ENCODE measurements at places on chromosomes 2 and 18.

DNA sequence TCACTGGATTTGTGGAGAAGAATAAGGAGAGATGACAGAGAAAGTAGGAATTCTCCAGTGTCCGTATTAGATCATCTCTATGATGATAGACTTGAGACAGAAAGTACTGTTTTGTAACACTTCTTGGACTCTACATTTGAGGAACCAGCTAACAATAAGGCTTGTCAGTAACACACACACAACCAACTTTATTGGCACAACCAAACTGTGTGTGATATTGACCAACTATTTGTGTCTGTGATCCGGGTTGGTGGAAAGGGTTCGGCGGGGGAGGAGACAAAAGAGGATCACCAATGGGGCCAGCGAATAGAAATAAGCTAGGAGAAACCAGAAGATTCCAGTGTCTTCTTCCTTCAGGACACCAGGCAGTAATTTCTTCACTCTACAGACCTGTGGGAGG is 79.8 kb downstream of the MARCHF4 start:
- DNase-seq, result no peak

GRCh38 chr2:44897406-44897805 is 44.1 kb upstream of the SIX3 start:
- no peak for DNase-seq

DNA sequence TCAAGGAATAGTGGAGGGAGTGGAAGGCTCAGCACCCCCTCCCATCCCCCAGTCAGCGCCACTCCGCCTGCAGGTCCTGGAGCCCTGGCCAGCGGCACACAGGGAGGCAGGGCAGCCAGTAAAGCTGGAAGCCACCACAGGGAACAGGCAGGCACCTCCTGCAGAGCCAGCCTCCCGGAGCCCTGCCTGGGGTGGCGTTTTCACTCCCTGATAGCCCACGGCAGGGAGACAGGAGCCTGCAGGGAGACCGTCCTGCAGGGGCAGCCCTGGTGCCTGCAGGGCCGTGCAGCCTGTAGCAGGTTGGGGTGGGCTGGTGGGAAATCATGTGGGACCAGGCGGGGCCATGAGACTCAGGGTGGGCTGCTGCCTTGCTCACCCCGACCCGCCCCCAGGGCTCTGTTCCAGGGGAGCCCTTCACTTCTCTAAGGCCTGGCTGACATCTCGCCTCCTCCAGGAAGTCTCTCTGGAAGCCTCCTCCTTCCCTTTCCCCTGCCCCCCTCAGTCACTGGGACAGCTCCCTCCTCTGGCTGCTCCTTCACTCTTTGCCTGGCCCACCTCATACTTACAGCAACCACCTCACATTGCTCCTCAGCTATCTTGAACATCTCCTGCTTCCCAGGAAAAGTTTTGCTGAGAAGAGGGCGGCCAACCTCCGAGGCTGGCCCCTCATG is 221.0 kb downstream of the GLI2 start:
- DNase-seq, result no peak

DNA sequence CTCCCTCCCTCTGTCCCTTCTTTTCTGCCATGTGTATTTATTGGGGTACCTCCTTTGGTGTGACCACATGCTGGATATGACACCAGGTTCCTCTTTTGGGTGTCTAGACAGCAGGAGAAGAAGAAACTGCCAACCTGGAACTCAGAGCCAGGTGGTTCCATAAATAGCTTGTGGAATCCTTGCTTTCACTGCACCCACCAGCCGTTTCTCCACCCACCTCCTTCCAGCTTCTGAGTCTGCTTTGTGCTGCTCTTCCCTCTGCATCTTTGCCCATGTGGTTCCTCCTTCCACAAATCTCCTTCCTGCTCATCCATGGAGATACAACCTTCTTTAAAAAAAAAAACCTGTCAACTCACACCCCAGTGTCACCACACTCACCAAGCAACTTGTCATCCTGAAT is 80.2 kb upstream of the SKOR2 start:
- DNase-seq, result no peak

DNA sequence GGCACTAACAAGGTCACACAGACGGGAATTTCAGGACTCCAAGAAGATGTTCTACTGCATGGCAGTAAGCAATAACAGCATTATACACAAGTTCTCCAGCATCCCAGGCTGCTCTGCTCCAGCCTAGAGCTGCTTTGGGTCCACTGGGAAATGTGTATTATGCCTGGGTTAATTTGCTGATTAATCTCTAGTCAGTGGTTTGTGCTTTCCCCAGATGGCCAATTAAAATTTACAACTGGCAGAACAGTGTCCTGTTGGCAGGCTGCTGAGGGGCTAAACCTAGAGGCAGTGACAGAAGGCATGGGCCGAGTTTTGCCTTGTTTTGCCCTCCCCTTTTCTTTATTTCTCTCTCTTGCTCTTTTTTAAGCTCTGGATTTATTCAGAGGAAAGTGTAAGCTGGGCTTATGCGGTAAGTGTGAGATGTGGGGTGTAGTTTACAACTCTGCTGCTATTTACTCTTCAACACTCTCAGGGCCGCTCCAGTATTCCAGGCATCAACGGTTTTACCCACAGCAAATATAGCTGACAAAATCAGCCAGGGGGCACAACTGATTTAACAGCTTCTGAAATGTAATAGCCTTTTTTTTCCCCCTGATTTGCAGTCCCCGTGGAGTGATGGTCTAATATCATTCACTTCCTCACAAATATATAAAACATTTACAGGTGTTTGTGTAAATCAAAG is 348.0 kb downstream of the GPD2 start:
- DNase-seq, result no peak

DNA sequence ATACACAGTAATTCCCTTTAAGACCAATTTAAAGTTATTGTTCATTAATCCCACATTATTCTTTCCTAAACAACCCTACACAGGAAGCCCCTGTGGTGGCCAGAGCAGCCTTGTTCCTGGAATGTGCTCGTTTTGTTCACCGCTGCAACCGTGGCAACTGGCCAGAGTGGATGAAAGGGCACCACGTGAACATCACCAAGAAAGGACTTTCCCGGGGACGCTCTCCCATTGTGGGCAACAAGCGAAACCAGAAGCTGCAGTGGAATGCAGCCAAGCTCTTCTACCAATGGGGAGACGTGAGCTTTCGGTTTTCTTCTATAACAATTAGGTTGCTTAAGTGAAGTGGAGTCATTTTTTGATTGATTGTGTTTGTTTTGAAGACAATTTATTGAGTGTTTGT is 101.0 kb downstream of the UNC80 start:
- no peak for DNase-seq

DNA sequence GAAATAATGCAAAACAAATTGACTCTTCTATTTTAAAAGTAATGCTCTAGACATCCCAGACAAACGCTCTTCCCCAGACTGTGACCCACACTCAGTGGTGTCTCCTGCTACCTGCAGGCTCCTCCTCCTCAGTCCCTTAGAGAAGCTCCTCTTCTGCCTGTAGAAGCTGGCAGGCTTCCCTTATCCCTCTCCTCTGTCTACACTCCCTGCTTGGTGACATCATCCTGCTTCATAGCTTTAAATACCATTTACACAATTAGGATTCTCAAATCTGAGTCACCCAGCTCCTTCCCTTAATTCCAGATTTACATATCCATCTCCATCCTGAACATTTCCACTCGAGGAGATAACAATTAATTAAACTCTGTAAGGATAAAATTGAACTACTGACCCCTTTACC is 167.9 kb downstream of the FBXO15 start:
- peak; percentile 55 for DNase-seq

GRCh38 chr18:2083691-2084090 is 487.6 kb downstream of the METTL4 start:
- DNase-seq, result no peak

DNA sequence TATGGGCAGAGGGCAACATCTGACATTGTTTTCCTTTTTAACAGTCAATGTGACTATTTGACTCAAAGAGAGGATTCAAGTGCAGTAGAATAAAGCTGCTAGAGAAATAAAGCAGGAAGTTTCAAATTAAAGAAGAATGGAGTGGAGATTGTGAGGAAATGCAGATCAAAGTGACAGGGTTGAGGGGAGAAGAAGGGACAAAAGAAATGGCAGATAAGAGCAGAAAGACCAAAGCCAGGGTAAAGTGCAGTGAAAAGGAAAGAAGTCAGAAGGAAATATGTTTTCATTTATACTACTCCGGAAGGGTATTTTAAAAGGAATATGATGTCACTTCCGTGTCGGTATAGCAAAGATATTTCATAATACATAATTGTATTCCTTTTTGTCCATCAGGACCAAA is 297.5 kb upstream of the CRIM1 start:
- no peak for DNase-seq

DNA sequence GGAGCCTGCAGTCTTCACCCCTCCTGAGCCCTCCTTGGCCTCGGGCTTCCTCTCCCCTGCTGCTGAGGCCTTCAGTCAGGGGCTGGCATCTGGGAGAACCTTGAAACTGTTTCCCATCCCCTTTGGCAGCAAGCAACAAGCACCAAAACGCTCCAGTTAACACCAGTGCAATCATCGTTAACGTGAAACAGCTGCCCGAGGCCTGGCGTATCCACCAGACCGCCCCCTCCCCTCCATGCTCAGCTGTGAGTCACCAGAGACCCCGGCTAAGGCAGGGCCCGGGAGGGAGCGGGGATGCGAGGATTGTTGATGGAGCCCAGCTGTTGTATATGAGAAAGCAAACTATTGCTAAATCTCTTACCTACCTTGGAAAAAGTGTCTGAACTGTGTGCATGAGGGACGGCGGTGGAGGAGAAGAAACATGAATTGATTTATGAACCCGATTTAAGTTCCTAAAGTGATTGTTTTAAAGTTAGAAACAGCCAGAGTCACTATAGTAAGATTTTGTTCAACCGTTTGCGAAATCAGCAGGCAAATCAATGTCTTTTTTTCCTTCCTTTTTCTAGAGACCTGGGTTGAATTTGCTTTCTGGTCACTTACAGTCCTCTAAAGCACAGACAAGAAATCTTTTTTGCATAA is 5.2 kb downstream of the ZFP36L2 start:
- no peak for DNase-seq

DNA sequence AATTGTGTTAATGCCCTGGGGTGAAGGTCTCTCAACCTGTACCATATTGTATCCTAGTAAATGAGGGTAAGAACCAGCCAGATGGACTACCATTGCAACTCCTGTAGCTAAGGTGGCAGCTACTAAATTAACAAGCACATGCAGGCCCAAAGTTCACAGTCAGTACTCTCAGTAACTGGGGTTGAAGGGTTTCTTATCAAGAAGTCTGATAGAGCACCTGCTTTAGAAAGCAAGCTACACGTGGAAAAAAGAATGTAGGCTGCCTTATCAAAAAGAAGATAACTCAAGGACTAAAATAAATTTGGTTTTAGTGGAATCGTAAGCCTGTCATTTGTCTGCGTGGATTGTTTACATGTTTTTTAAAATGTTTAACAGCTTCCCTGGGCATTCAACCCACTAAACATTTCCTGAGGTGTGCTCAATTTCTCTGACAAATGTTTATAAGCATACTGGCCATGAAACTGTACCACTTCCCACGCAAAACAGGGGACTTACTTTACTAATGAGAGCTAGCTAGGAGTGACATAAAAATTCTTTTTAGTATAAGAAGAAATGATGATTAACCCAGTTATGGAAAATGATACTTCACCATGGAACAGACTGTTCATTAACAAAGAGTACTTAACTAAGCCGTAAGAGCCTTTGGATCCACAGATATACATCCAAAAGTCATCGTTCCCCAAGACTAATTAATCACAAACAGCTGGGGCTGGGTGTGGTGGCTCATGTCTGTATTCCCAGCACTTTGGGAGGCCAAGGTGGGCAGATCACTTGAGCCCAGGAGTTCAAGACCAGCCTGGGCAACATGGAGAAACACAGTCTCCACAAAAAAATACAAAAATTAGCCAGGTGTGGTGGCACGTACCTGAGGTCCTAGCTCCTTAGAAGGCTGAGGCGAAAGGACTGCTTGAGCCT is 36.5 kb downstream of the LPIN2 start:
- DNase-seq, result no peak

DNA sequence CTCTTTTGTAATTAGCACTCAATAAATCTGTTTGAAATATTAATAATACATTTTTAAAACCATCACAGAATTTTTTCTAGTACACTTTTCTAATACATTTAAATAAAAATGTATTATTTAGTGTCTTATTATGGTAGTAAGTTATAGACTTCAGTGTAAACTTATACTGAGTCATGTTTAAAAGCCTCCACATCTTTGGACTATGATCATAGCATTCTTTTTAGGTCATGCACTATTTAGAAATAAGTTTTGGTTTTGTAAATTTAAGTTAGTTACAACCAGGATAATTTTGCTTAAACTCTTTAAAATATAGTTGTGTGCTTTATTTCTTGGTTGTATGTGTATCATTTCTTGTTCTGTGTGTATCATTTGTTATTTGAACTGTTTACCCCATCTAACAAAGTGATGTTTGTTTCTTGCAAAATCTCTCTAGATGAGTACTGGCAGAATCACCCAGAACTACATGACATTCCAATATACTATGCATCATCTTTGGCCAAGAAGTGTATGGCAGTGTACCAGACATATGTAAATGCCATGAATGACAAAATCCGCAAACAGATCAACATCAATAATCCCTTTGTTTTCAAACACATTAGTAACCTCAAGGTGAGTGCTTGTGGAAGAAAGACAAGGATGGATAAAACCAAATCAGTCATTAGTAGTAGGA is 16.7 kb downstream of the CPSF3 start:
- DNase-seq, result no peak

DNA sequence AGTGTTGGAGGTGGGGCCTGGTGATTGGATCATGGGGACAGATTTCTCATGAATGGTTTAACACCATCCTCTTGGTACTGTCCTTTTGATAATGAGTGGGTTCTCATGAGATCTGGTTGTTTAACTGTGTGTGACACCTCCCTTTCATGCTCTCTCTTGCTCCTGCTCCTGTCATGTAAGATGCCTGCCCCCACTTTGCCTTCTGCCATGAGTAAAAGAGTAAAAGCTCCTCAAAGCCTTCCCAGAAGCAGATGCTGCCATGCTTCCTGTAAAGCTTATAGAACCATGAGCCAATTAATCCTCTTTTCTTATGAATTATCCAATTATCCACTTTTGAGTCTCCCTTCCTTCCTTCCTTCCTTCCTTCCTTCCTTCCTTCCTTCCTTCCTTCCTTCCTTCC is 317.7 kb downstream of the RDH14 start:
- no peak for DNase-seq

GRCh38 chr2:70620020-70620419 is 66.4 kb upstream of the TGFA start:
- no peak for DNase-seq

DNA sequence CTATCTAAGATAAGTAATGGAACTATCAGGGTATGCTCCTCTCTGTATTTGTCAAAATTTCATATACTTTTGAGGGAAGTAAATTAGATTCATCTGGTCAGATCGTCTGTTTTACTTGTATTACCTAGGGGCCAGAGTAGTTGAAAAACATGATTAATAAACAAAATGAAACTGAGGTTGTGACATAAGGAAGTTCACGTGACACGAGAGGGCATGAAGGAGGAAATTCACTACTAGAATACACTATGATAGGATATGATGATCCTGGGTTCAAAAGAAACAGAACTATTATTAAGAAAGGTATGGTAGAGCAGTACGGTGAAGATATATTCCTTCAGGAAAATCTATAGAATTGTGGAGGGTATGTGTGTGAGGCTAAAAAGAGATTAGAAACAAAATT is 58.4 kb upstream of the SPAG16 start:
- no peak for DNase-seq

- no peak for DNase-seq
Measured at GRCh38 chr2:189022492-189022891, 48.3 kb downstream of the COL3A1 start.

Data from non-pigmented ciliary epithelial cell (primary cell).